Fibroblast of upper back skin (primary cell): ENCODE measurements at places on chromosomes 5 and 9.

- no peak for DNase-seq
These were observed 3.9 kb upstream of the MGAT1 start for GRCh38 chr5:180806351-180807011.

DNA sequence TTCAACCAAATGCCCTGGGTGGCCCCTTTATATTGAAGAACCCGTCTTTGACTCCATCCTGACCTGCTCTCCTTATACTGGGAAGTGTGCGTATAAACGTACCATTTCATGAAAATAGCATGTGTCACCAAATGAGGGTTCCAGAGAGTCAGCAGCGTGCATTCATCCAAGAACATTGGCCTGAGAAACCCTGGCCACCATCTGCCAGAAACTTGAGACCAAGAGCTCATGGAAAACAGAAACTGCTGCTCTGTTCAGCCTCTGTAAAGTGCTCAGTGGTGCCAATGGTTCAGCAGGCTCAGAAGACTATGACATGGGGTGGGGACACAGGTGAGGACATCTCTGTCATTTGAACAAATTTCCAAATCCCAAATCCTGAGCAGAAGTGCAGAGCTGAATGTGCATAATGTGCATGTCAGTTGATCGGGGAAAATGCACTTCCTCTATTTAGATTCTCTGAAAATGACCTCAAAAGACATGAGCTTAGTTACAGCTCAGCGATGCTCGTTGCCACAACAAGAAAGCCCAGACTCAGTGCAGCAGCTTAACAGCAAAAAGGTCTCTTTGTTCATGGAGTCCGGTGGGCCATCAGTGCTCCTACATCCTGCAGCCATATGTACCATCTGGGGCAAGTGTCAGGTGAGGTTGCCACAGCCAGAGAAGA lies 176.1 kb downstream of the ATPSCKMT start:
- no peak for DNase-seq

DNA sequence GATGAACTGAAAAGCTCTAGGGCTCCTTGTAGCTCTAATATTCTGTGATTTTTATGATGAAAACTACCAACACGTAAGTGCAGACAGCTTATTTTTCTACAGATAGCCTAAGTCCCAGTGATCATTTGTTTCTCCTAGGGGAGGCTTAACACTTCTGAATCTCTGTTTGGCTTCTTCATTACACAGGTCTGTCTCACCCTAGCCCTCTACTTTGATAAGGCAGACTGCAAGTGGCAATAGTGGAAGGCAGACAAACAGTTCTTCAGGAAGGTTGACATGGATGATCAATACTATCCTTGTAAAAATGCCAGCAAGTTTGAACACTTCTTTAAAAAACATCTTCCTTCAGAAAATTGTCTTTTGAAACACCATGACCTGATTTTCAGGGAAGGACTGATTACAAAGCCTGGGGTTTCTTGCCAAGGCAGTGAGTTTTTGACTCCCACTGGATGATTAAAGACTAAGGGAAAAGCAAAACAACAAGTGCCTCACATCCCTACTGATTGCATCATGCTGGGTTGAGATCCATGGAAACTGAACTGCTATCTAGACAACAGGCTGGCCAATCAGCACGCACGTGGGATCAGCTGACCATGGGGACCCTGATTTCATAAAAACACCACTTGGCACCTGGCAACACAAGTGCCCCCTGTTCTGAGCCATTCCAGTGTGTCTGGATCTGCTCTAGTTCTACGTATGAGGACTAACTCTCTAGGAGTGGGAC lies 212.2 kb downstream of the SMARCA2 start:
- peak; percentile 35 for DNase-seq

- DNase-seq, result no peak
These were observed 122.9 kb downstream of the KDM4C start for GRCh38 chr9:6880626-6881025.

GRCh38 chr9:99192786-99193465 lies 28.8 kb downstream of the ALG2 start:
- peak; percentile 21 for DNase-seq

DNA sequence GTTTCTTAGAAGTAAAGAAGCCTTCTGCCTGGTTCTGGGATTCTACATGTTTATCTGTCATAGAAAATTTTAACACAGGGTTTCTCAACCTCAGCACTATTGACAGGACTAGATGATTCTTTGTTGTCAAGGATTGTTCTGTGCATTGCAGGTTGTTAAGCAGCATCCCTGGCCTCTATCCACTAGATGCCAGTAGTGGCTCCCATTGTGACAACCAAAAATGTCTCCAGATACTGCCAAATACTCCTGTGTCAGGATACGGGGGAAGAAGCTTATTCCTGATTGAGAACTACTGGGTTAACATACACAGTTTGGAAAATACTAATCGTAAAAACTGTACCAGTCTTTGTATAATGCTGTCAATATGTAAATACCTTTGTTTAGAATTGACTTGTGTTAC lies 167.1 kb downstream of the NIPBL start:
- DNase-seq, result no peak

DNA sequence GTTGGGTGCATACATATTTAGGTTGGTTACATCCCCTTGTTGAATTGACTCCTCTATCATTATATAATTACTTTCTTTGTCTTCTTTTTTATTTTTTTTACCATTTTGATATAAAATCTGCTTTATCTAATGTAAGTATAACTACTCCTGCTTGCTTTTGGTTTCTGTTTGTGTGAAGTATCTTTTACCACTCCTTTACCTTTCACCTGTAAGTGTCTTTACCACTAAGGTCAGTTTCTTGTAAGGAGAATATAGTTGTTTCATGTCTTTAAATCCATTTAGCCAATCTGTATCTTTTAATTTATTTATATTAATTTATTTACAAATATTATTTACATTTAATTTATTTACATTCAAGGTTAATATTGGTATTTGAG lies 33.0 kb downstream of the INSL4 start:
- no peak for DNase-seq

DNA sequence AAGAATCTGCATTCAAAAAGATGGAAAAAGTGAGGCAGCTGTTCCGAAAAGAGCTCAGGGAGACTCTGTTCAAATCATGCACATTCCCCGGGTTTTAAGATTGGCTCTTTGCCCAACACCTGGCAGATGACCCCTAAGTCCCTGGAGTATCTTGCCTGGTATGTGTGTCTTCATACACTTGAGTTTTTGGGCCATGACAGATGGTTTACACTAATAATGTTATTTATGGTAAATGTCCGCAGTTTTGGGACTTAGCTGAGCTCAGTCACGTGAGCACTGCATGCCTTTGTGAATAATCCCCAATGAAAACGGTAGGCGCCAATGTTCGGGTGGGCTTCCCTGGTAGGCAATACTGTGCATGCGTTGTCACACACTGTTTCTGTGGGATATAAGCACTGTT lies 316.1 kb downstream of the PRDM9 start:
- DNase-seq, result no peak

DNA sequence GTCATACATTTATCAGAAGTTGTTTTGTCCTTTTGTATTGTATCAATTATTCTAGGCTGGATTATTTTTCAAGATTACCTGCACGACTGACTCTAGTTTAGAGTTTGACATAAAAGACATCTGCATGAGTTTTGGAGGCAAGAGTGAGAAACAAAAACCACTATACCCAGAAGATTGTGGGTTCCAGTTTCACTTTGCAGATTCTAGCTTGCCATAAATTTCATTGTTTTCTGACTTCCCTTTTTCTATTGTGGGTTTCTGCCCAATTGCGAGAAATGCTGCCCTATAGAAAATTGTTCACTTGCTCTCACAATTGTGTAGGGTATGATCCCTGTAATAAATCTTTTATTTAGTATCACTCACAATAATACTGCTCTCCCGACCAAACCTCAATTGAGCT lies 1043.4 kb upstream of the CDH10 start:
- no peak for DNase-seq

DNA sequence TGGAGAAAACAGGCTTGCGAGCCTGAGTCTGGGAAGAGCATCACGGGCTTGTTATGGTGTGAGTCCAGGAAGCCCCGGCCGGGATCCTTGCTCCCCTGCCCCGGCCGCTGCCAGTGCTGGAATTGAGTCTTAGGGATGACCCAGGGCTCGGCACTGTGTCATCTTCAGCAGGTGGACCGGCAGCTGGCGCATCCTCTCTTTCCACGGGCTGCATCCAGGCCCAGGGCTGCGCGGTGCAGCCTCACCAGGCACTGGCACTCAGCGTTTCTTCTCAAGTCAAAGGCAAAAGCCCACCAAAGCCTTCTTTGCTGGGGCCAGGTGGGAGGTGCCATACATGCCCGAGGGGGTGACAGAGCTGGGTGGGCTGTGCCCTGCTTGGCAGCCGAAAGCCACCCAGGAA lies 46.6 kb downstream of the COL5A1 start:
- DNase-seq, result no peak

GRCh38 chr5:1896602-1897376 lies 14.1 kb upstream of the IRX4 start:
- no peak for DNase-seq

- DNase-seq, result peak; percentile 14
These were observed 32.7 kb downstream of the GAPT start for GRCh38 chr5:58523956-58524355.

DNA sequence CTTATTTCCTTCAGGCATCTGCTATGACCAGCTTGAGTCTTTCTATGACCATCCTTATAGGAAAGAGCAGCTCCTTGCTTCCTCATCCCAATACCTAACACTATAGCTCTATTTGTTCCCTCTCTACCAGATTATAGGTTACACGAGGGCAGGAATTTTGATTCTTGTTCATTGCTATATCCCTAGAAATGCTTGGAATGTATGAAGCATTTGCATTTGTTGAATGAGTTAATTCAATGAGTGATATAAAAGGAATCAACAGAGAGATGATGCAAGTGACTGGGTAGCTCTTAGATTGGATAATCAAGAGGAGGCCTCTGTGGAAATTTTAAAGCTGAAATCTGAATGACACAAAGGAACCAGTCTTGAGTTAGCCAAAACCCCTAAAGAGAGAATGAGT lies 13.9 kb downstream of the ZCCHC9 start:
- peak; percentile 80 for DNase-seq

DNA sequence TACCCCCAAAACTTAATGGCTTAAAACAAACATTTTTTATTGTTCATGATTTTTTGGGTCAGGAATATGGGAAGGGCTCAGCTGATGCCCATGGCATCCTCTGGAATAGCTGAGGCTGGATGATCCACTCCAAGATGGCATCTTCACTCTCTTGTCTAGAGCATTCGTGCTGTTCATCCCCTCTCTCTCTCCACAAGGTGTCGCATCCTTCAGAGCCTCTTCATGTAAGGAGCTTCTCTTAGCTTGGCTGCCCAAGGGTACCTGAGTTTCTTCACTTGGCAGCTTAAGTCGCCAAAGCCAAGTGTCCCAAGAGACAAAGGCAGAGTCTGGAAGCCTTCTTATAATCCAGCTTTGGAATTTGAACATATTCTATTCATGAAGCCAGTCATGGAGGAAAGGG lies 294.7 kb downstream of the CHSY3 start:
- DNase-seq, result peak; percentile 30

- DNase-seq, result no peak
These were observed 143.7 kb upstream of the SLC30A5 start for GRCh38 chr5:68950125-68950524.

GRCh38 chr9:135551031-135551430 lies 5.1 kb downstream of the OBP2A start:
- DNase-seq, result no peak

DNA sequence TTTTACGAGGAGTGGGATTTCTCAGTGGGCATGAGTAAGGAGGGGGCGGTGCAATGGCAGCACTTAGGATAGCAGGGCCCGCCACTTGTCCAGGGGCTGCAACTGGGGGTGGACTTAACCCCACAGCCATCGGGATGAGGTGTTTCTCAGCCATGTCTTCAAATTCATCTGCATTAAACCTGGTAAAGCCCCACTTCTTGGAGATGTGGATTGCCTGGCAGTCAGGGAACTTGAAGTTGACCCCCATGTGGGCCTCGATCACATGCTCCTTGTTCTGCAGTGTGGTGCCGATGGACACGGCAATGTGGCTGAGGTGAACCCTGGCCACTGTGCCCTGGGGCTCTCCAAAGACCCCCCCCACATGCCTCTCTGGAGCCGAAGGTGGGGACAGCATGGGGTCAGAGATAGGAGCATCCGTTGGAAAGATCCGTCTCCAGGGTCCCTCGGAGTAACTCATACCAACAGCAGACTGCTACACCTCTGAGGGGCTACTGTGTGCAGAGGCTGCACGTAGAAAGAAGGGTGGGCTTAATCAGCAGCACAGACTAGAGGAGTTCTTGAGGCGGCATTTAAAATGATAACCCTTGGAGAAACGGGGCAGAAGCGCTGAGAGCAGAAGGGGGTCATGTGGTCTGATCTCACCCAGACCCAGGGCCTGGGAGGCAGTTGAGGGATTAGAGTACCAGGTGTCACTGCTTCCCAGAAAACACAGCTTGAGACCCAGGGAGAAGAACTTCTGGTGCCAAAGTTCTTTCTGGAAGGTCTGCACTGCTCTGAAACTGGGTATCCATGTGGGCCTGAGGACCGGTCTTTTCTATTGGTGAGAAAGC lies 141.4 kb downstream of the MTX3 start:
- no peak for DNase-seq

DNA sequence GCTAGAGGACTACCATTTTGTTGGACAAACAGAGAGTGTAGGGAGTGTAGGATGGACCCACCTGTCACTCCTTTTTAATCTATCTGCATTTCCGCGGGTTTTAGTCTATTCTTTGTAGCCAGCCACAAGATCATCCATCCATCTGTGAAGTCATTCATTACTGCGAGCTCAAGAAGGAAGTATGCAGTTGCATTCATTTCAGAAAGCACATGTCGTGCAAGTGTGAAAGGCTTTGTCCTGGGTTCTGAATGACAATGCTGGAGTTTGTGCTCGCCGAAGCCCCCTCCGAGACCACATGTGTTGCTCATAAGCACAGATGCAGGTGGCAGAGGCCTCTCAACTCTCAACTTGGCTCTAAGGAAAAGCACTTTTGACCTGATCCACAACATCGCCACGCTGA lies 70.3 kb upstream of the BASP1 start:
- no peak for DNase-seq

GRCh38 chr5:135145985-135146384 lies 112.0 kb upstream of the PITX1 start:
- no peak for DNase-seq

- no peak for DNase-seq
These were observed 494 bp upstream of the CXXC5 start for GRCh38 chr5:139647506-139648204.

- no peak for DNase-seq
These were observed 20.6 kb upstream of the CMBL start for GRCh38 chr5:10328323-10328722.
